SK-N-SH (cell line): ENCODE measurements at places on chromosomes 7 and 10.

DNA sequence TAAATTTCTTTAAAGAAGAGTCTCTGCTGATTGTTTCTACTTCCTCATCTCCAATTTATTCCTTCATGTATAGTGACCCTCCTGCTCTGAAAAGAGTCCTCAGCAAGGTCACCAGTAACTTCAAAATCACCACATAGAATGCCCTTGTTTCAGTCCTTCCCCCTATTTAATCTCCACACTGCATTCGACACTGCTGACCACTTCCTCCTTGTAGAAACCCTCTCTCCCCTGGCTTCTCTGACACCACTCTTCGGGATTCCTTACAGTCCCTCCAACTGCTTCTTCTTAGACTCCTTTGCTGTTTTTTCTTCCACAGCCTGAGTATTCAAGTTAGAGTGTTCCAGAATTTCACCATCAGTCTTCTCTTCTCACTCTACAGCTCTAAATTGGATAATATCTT lies 89.5 kb downstream of the VPS41 start:
- H3K4me3 ChIP-seq = no peak overlapping the region
- no peaks in the 10 kb centered on the region for H3K27me3 ChIP-seq
- H3K36me3 ChIP-seq = peaks cover 9% of the 10 kb centered on the region
- no peak for DNase-seq
- H3K27ac ChIP-seq = no peak overlapping the region
- H3K4me1 ChIP-seq = no peaks in the 10 kb centered on the region

DNA sequence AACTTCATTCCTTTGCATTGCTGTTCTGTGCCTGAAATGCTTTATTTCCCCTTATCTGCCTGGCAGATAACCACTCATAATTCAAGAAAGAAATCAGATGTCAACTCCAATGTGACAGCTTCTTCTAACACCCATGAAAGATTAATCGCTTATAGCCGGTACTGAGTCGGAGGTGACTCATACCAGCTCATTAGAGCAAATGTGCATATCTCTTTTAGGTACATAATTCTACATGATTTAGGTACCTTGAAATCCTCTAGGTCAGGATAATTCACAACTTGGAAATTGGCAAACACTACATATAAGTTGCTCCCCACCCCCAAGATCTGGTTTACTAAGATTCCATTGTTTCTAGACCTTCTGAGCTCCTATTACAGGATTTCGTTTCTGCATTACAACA lies 554.4 kb upstream of the SORCS1 start:
- H3K4me3 ChIP-seq = no peak overlapping the region
- no peaks in the 10 kb centered on the region for H3K36me3 ChIP-seq

DNA sequence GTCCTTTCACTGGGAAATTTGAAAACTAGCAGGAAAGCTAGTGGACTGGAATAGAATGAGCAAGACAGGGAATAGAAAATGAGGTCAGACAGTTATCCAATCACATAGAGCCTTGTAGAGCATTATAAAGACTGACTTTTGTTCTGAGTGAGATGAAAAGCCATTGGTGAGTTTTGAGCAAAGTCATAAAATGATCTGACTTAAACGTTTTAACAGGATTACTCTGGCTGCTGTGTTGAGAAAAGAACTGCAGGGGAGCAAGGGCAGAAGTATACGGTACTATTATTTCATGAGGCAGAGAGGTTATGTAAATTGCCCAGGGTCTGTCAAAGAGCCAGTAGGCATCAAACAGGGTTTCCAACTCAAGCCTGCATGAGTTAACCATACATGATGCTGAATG lies 393.4 kb downstream of the TFEC start:
- no peak overlapping the region for H3K27ac ChIP-seq
- H3K27me3 ChIP-seq = no peaks in the 10 kb centered on the region
- no peak for DNase-seq
- H3K4me1 ChIP-seq = no peaks in the 10 kb centered on the region
- no peak overlapping the region for H3K4me3 ChIP-seq
- no peaks in the 10 kb centered on the region for H3K36me3 ChIP-seq

DNA sequence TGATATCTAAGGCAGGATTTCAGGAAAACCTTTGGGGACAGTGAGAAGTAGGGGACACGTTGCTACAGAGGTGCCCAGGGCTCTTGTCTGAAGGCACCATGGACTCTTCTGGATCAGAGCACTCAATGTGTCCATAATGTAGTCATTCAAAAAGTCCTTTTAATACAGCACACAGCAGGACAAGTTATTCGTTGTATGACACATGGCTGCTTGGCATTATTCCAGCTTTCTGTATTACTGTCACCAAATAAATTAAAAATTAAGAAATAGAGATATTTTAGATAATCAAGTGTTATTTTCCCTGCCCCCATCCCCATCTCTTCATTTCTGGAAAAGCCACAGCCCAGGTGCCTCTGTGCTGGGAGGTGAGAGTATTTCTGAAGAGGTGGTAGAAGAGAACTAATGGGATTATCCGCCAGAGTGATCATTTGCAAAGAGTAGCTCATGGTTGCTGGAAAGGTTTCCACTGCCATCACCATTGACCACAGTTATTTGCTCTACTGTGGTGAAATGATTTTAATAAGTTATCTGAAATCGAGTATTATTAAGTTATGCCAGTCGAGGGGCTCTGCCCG lies 83.0 kb downstream of the CXCL12 start:
- no peak overlapping the region for H3K4me3 ChIP-seq
- H3K36me3 ChIP-seq = peaks cover 3% of the 10 kb centered on the region
- no peaks in the 10 kb centered on the region for H3K27me3 ChIP-seq
- H3K4me1 ChIP-seq = peaks cover 26% of the 10 kb centered on the region
- peak overlapping the region; percentile 74 for H3K27ac ChIP-seq
- no peak for DNase-seq
